ENCODE measurements at places on chromosomes 12 and 14.

DNA sequence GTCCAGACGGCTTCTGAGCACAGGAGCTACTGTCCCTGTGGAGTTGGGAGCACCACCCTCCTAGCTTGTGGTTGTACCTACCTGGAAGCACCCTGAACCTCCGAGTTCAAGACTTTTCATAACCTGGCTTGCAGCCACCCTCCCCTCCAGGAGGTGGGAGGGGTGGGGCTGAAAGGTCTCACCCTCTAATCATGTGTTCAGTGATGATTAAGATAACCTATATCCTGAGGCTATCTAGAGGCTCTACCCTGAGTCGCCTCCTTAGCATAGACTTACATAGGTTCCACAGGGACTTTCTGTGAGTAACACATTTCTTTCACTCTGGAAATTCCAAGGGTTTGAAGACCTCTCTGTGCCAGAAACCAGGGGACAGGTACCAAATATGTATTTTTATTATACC is 146.5 kb downstream of the CFAP54 start:
- no peak for DNase-seq

- DNase-seq, result no peak
Measured at GRCh38 chr12:112887550-112887949, 19.2 kb upstream of the OAS1 start.

DNA sequence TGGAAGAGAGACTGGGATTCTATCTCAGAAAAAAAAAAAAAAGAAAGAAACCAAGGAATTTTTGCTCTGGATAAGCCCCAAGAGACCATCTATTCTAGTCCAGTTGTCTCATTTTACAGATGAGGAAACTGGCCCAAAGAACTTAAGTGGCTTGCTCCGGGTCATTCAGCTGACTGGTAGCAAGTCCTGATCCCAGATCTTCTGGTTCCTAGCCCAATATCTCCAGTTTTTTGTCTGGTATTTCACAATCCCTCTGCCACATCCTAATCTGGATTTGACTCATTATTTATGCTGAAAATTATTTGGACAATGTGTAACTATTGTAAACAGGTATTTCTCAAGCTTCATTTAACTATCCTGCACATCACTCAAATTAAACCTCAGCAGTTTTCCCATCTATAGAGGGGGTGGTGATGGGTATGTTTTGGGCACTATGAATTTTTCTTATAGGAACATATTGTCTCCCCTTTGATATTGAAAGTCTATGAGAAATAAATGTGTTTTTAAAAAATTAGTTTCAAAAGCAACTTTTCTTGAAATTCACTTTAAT is 43.4 kb downstream of the PPP2R5E start:
- no peak for DNase-seq

GRCh38 chr14:94773655-94774343 is 3.9 kb upstream of the GSC start:
- DNase-seq, result no peak

- DNase-seq, result no peak
Measured at GRCh38 chr14:61527325-61528100, 167.8 kb upstream of the HIF1A start.

GRCh38 chr14:68278576-68279436 is 459.2 kb downstream of the RAD51B start:
- DNase-seq, result no peak

- DNase-seq, result no peak
Measured at GRCh38 chr12:27998170-27998569, 25.6 kb upstream of the PTHLH start.

GRCh38 chr14:55416866-55417265 is 5.2 kb upstream of the ATG14 start:
- DNase-seq, result peak; percentile 18

DNA sequence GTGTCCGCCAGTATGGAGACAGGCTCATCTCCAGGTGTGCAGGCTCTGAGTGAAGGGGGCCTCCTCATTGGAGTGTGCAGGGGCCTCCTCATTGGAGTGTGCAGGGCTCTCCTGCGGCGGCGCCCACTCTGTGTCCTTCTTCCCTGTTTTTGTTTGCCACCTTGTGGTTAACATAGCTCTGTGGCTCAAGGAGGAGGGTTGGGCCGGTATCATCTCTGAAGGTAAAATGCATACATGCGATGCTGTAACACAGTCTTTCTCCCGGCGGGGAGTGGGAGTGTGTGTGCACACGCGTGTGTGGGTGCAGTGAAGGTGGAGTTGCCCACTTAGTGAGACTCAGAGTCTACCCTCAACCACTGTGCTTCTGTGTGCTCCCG is 429.4 kb downstream of the ZFP36L1 start:
- peak; percentile 43 for DNase-seq

DNA sequence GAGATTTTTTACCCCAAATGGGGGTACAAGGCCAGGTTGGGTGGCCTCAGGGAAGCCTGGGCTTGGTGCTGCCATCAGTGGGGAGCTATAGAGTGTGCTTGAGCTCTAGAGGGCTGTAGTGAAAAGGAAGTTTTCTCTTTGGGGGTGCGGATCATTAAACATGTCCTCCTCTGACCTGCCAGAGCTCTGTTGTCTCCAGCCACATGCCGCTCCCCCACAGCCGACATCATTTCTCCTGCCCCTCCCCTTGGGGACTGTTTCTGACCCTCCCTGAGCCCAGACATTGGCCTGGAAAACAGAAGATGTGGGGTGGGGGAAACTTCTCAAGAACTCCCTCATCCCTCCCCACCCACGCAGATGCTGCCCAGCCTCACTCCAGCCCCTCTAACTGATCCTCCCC is 25.3 kb downstream of the DTX1 start:
- DNase-seq, result no peak

- no peak for DNase-seq
Measured at GRCh38 chr12:113333418-113333750, 1.5 kb downstream of the SLC8B1 start.

DNA sequence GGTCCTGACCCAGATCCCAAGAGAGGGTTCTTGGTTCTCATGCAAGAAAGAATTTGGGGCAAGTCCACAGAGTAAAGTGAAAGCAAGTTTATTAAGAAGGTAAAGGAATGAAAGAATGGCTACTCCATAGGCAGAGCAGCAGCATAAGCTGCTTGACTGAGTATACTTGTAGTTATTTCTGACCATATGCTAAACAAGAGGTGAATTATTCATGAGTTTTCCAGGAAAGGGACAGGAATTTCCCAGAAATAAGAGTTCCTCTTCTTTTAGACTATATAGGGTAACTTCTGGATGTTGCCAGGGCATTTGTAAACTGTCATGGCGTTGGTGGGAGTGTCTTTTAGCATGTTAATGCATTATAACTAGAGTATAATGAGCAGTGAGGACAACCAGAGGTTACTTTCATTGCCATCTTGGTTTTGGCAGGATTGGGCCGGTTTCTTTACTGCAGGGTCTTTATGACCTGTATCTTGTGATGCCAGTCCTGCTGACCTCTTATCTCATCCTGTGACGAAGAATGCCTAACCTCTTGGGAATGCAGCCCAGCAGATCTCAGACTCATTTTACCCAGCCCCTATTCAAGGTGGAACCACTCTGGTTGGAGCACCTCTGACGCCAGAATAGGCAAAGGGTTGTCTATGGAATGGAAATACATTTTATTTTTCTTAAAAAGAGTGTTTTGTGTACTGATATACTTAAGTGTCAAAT is 113.8 kb downstream of the OTOGL start:
- DNase-seq, result no peak
